ENCODE measurements at places on chromosomes 5 and 9.

GRCh38 chr5:121833617-121834016 is 18.1 kb upstream of the FTMT start:
- no peak for DNase-seq

GRCh38 chr9:125321496-125321895 is 59.9 kb downstream of the GAPVD1 start:
- no peak for DNase-seq

GRCh38 chr9:116860509-116861120 is 173.5 kb downstream of the TRIM32 start:
- peak; percentile 65 for DNase-seq

- DNase-seq = no peak
Observed at GRCh38 chr5:21397693-21398092, 1409.7 kb upstream of the CDH18 start.

GRCh38 chr9:37348917-37349316 is 73.6 kb upstream of the GRHPR start:
- no peak for DNase-seq

GRCh38 chr9:1980387-1980786 is 34.8 kb upstream of the SMARCA2 start:
- DNase-seq = no peak

DNA sequence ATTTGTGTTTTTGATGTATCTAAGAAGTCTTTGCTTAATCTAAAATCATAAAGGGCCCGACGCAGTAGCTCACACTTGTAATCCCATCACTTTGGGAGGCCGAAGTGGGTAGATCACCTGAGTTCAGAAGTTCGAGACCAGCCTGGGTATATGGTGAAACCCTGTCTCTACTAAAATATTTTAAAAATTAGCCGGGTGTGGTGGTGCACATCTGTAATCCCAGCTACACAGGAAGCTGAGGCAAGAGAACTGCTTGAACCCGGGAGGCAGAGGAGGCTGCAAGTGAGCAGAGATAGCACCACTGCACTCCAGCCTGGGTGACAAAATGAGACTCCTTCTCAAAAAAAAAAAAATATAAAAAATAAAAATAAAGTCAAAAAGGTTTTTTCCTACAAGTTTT is 9.6 kb downstream of the IL6ST start:
- no peak for DNase-seq
